Effector CD8-positive, alpha-beta T cell (primary cell): ENCODE measurements at places on chromosomes 13 and 19.

DNA sequence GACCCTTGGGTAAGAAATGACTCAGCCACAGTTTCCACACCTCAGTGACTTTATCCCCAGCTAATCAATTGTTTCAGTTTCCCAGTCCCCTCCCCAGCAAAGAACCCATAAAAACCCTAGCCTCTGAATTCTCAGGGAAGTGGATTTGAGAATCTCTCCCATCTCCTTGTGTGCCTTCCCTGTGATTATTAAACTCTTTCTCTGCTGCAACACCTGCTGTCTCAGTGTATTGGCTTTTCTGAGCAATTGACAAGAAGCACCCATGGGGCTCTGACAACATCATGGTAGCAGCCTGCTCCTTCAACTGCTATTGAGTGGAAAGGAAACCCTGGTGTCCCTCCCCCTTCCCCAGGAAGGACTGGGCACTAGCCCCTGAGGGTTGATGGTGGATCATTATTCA, 73.7 kb downstream of the UQCRFS1 start:
- DNase-seq, result no peak

- DNase-seq, result no peak
Measured at GRCh38 chr19:17109962-17110598, 34.5 kb downstream of the MYO9B start.

- DNase-seq, result no peak
Measured at GRCh38 chr13:80133631-80134261, 207.2 kb downstream of the SPRY2 start.

DNA sequence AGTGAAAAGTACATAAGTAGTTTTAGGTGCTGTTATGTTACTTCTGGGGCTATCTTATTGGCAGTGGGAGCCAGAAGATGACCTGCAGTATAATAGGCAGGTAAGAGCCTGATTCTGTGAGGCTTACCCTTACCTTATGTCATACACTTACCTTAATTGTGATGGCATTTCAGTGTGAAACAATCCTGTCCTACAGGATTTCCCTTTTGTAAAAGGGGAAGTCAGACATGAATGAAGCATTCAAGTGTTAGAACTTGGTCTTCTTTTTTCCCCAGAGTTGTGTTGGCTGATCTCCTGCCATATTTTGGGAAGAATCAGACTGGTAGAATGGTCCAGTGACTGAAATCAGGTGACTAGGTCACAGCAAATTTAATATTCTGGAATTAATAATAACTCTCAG, 55.2 kb downstream of the SGCG start:
- no peak for DNase-seq

DNA sequence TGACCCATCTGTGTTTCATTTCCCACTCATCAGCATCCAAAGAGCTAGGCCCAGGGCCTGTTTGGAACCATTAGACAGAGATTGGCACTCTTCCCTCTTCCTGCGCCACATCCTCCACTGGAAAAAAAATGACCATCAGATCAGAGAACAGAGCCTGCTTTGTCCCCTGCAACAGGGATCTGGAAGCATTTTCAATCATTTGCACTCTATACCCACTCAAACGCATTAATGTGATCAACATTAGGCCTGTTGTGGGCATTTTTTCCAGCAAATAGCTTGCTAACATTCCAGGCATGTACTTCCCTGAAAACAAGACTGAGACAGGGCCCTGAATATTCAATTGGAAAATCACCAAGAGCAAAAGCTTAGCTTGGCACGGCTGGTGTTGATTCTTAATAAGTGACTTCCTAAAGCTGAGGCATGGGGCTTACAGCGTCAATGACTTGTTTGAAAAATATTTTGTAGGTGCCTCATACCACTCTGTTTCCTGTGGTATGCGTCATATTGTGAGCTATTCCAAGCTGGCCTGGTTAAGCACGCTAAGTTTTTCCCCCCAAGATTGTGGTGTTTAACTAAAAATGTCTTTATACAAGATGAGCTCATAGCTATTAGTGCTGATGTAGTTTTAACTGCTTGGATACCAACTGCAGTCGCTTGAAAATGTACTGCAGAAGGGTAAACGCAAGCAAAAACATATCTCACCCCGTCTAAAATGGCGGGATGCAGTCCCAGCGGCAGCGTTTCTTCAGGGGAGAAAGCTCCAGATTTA, 404.4 kb downstream of the SPRY2 start:
- no peak for DNase-seq

DNA sequence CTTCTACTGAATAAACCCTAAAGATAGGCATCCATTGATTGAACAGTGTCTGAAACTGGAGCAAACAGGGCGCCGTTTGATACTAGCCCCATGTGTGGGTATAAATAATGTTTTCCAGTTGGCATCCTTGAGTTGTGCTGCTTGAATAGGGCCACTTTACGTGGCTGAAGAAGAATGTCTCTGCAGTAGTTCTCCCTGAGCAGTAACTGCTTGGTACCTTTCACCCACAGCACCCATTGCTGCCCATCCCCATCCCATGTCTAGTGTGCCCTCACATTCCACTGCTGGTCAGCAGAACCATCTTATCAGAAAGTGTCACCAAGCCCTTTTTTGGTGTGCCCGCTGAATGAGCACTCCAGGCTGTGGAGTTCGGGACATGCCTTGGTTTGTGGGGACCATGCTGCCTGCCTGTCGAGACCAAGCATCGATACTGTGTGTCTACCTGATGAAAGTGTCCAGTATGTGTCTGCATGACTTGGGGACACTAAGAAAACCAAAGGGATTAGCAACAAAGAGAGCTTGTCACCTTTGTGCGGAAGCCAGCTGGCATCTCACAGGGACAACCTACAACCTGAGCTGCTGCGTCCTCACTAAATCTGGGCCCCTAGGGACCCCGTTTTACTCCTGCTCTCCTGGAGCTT, 162.0 kb downstream of the TM9SF2 start:
- DNase-seq, result no peak

- no peak for DNase-seq
Measured at GRCh38 chr13:99590519-99591011, 89.3 kb downstream of the TM9SF2 start.

- no peak for DNase-seq
Measured at GRCh38 chr13:48412881-48413351, at the start of gene LPAR6. TSS of gene LPAR6 (minus strand) at chr13:48413113. CDS start at chr13:48412423, 690 bp downstream.

DNA sequence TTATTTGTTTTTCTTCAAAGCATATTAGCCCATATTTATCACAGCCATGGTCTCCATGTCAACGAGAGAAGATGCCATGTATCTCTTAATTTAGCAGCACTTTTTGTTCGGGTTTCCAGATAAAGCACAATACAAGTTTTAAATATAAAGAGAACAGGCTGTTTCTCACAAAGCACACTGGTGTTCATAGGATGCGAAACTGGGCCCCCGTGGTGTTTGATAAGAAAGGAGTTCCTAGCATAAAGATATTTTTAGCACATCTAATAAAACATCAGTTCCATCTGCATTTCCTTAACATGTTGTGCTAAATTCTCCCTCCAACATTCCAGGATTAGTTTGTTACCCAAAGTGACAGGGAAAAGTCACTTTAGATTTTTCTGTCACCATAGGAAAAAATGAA, 72.4 kb upstream of the EDNRB start:
- no peak for DNase-seq

GRCh38 chr13:46232281-46232680, 20.6 kb downstream of the LRRC63 start:
- DNase-seq, result no peak

- no peak for DNase-seq
Measured at GRCh38 chr13:103358255-103358932, 292.2 kb upstream of the SLC10A2 start.

- no peak for DNase-seq
Measured at GRCh38 chr13:101875717-101876393, 423.4 kb downstream of the ITGBL1 start.

DNA sequence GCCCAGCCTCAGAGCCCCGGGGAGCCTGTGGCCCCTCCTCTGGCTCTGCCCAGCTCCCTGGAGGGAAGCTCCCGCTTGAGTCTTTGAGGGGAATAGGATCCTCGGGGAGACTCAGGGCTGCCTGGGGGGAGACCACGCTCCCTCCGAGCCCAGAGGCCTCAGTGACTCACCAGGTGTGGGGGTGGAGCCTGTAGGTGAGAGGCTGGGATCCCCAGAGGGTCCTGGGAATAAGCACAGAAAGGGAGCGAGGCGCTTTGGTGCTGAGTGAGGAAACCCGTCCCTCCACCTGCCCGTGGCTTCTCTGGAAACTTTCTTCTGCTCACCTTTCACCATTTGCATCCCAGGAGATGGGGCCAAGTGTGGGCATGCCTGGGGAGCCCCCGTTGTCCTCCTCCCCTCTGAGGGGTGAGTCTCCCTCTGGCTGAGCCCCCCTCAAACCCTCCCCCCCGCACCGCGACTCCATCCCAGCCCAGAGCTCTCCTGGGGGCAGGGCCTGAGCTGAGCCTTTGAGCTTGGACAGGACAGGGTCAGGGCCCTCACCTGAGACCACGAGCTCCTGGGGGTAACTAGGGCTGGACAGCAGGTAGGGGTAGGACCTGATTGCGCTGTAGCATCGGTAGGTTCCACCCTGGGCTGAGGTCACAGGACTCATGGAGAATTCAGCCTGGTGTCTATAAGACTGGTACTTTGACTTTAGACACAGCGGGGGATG, 2.7 kb downstream of the LILRB5 start:
- DNase-seq, result no peak

DNA sequence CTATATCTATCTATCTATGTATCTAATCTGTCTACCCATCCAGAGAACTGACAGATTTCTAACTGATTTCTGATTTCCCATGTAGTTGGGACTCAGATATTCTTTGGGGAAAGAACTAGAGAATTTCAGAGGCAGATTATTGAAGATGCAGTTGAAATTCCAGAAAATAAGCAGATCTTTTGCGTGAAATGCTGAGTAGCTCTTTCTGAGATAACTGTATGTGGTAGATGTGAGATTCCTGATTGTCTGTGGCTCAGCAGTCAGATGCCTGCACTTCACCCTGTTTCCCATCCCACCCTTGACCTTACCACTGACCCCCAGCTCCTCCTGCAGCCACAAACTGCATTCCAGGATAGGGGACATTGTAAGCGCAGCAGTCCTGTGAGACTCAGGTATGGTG, 61.5 kb downstream of the DGKH start:
- no peak for DNase-seq
